GOT3 (cell line): ENCODE measurements at places on chromosomes 7 and 10.

GRCh38 chr10:55426138-55426537 is 625.1 kb upstream of the PCDH15 start:
- no peak for DNase-seq

DNA sequence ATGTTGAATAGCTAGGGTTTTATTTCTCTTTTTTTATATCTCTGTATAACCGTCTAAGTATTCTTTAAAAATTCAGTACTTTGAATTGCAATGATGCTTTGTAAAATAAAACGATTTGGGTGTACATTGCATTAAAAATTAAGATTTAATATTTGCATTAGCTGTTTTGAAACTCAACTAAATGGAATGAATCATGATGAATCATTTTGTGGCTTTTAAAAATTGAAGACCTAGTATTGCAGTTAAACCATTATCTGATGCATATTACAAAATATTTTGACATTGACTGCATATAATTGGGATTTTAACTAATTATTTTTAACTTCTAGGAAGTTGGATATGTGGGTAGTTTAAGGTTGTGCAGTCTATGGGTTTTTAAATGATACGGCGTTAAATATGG is 314.0 kb downstream of the CDK14 start:
- DNase-seq = no peak

DNA sequence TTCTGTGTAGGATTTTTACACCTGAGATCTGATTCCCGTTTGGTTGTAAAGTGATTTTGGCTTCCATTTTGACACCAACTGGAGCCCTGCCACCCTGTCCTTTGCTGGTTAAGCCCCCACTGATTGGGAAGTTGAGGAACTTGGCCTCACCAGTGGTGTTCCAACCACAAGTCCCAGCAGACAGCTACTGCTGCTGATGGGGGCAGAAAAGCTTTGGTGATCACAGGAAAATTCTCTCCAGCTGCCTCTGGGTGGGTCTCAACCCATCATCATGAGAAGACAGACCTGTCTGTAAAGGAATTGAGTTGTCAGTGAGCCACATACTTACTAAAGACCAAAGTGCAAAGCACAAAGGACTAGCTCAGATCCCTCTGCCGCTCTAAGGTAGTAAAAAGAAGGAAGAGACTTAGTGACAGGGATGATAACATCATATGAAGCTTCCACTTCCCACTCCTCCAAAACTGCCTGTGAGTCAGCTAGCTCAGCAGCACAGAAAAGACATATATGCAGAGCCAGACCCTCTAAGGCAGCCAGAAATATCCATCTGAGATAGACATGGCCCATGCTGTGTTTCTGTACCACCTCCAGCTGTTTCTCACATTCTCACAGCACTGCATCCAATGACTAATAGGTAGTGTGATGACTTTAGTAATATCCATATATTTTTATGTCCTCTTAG is 22.4 kb upstream of the LRRC17 start:
- DNase-seq = no peak

GRCh38 chr7:156487811-156488533 is 152.6 kb upstream of the RNF32 start:
- DNase-seq = no peak

GRCh38 chr7:29139796-29140195 is 6.5 kb downstream of the CPVL start:
- DNase-seq = no peak

- DNase-seq = no peak
These were observed 101.1 kb downstream of the GPR85 start for GRCh38 chr7:112985377-112985987.

GRCh38 chr10:71970331-71970730 is 6.1 kb downstream of the CHST3 start:
- DNase-seq = no peak

DNA sequence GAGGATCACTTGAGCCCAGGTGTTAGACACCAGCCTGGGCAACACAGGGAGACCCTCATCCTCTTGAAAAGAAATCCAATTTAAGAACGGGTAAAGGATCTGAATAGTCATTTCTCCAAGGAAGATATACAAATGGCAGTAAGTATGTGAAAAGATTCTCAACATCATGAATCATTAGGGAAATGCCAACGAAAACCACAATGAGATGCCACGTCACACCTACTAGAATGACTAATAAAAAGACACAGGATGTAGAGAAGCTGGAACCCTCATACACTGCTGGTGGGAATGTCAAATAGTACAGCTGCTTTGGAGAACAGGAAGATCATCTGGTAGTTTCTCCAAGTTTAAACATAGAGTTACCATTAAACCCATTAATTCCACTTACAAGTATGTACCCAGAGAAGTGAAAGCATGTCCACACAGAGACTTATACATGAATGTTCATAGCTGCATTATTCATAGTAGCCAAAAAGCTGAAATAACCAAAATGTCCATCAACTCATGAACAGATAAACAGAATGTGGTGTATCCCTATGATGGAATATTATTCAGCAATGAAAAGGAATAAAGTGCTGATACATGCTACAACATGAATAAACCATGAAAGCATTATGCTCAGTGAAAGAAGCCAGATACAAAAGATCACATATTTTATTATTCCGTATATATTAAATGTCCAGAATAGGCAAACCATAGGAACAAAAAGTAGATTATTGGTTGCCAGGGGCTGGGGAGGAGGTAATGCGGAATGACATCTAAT is 13.1 kb upstream of the ZMIZ2 start:
- DNase-seq = no peak
